ENCODE measurements at places on chromosomes 4 and X. TPM values are rescaled to one million over a fixed set of nuclear protein-coding genes. Genes with fewer than 3 reads are reported as not detected.

Gene ASB9
- total RNA-seq = 4.1 TPM

Gene LARP7
- total RNA-seq = 18.1 TPM

Gene FHDC1
- total RNA-seq = 3.5 TPM

Gene POLN
- 0.29 TPM for total RNA-seq

DNA sequence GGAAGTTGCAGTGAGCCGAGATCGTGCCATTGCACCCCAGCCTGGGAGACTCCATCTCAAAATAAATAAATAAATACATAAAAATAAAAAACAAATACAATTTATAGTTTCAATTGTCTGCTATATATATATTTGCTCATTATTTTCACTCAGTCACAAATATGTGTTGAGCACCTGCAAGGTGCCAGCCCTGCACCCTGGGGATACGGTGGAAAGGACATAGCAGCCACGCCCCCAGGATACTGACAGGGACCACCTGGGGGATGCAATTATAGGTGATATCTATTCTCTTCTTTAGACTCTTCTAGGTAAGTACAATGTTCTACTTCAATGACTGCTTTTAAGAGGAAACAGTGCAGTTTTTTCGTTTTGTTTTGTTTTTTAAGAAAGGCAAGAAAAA, 85.0 kb downstream of the JAKMIP1 start:
- no peak for DNase-seq

- DNase-seq = no peak
Measured at GRCh38 chrX:115173181-115173580, 16.0 kb upstream of the RBMXL3 start.

DNA sequence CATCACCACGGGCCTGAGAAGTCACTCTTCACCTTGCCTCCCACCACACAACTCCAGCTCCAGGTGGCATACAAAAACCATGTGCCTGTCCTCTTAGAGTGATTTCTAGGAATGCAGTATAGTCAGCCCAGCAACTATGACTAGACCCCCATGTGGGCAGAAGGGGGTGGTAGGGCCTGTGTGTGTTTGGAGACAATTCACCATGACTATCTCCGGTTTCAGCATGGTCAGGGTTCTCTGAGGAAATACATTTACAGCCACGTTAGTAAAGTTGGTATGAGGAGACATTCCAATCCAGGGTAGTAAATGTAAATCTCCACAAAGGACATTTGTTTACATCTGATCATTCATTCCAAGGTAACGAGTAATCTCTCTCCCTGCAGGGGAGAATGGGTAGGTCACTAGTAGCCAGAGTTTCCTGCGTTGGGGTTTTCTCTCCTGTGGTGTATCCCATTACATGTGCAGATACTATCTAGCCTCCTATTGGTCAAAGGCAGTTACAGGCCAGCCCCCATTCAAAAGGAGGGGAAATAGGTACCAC, 4.2 kb upstream of the MTMR1 start:
- DNase-seq = no peak

- DNase-seq = no peak
Measured at GRCh38 chr4:168398589-168398988, 80.0 kb upstream of the DDX60 start.

DNA sequence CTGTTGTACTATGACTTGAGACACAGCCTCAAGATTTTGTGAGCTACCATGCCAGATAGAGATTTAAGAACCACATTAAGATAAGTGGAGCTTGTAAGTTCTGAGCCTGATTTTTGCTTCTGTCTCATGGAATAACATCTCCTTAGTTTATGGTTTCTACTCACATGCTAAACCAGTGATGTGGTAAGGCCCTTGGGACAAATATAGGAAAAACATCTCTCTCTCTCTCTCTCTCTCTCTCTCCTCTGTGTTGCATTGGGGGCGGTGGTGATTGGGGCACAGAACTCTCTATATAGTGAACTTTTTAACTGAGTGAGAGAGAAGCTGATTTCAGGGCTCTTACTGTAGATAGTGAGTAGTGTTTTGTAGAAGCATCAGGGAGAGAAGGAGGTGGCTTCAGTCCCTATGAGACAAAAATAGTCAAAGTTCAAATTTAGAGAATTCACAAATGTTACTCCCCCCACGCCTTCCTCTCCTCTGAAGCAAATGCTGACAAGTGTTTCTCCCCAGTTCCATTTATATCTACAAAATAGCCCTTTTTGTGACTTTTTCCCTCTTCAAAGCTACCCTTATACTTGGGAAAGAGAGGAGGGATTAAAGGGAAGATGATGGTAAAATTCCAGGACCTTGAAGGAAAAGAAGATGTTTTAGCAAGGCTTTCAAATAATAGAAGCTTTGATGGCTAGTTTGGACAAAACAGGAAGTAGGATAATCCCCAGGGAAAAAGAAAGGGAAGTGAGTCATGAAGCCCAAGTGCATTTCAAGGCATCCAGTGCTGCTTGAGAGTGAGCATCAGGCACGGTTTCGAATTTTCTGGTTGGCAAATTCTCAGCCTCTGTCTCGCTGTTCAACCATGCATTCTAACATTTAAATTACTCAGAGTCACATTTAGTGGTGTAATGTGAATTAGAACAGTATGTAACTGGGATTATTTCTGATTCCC, 134.3 kb upstream of the AP1S2 start:
- peak; percentile 12 for DNase-seq

DNA sequence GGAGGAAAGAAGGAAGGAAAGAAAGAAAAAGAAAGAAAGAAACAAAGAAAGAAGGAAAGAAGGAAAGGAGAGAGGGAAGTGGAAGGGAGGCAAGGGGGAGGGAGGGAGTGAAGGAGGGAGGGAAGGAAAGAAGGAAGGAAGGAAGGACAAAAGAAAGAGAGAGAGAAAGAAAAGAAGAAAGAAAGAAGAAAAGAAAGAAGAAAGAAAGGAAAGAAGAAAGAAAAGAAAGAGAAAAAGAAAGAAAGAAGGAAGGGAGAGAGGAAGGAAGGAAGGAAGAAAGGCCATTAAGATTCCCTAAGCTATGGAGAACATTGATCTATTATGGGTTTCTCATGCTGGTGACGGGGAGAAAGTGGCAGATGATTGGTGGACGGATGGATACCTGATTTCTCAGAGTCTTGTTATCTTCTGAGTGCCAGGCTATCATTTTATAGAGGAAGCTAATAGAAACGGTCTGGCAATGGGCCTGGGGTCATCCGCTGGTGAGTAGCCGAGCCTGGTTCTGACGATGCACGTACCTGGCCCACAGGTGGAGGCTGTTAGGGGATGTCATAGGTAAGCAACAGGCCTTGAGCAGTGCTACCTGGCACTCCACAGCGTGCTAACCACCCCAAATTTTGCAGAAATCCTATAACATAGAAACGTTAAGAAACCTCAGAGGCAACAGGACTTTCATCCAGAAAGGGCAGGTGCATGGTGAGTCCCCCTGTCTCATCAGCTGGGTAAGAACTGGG, 142.9 kb downstream of the SHOX start:
- peak; percentile 17 for DNase-seq

DNA sequence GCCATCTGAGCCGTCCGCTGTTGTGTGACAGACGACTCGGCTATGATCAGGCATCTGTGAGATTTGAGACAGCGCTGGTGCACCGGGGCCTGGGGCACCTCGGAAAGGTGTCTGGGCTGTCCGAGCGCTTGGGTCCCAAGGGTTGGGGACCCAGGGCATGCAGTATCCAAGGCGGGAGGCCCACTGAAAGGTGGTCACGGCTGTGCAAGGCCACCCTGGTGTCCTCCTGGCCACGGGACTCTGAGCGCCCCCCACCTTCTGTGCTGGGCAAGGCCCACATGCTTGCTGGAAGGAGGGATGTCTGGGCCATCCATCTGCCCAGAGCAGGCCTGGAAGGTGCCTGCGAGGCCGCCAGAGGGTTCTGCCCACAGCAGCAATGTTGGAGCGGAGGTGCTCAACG, 19.9 kb downstream of the TACC3 start:
- no peak for DNase-seq

GRCh38 chr4:152991398-152991797, 55.3 kb downstream of the FHDC1 start:
- no peak for DNase-seq

DNA sequence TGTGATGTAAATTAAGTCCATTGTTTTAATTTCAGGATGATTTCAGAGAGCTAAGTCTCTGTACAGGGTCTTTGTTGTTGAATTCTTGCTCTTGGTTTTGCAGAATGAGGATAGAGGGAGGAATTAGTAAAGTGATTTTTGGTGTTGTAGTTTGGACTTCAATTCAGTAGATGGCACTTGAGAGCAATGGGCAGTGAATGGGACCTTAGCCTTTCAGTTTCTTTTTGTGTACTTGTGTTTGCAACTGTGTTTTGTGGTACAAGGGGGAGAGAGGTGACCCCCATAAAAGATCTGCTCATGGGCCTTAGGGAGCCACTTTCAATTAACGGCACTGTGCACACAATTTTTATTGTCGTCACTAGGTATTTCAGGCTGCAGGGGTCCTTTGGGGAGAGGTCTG, 340.0 kb downstream of the DCAF12L2 start:
- DNase-seq = no peak

- no peak for DNase-seq
Measured at GRCh38 chr4:8854931-8855330, 16.7 kb downstream of the HMX1 start.

DNA sequence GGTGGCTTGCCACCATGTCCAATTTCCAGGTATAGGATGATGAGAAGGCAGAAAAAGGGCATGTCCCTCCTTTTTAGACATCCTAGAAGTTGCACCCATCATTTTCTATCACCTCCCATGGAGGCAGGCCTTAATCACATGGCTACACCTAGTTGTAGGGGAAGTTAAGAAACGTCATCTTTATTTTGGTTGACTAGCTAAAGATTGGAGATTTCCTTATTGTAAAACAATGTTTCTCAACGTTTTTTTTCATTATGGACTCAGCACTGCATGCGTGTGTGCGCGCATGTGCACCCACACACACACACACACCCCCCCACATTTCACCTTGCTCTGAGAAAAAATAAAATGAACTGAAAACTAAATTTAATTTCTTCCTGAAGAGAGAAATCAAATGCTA, 2.0 kb upstream of the CXCL9 start:
- no peak for DNase-seq

DNA sequence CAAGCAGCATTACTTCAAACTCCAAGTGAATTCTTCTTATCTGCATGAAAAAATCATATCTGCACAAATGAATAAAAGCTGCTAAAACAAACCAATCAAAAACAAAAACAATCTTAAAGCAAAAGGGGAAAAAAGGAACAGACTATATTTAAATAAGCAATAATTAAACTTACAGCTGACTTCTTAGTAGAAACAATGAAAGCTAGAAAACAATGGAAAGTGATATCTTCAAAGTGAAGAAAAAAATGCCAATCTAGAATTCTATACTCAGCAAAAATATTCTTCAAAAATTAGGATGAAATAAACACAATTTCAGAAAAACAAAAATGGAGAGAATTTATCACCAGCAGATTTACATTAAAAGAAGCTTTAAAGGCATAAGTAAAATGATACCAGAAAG, 20.0 kb downstream of the STBD1 start:
- DNase-seq = no peak
